ENCODE measurements at places on chromosomes 1 and 21.
A peak's percentile ranks its signal among the peaks of the same experiment; 100 is the strongest.

DNA sequence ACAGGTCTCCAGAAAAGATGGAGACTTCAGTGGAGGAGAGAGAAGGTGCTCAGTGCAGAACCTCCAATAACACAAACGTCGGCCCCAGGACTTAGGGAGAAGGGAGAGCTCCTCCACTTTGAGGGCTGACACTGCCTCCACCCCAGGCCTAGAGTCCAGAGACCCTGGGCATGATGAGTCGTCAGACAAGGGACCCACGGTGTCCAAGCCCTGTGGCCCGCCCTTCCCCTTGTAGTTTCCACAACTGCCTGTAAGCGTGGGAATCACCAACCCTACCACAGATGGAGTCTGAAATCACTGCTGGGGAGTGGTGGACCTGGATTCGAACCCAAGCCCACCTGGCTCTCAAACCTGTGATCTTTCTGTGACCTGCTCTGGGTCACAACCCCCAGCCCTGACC lies 281.1 kb downstream of the NPHP4 start:
- DNase-seq, result no peak

DNA sequence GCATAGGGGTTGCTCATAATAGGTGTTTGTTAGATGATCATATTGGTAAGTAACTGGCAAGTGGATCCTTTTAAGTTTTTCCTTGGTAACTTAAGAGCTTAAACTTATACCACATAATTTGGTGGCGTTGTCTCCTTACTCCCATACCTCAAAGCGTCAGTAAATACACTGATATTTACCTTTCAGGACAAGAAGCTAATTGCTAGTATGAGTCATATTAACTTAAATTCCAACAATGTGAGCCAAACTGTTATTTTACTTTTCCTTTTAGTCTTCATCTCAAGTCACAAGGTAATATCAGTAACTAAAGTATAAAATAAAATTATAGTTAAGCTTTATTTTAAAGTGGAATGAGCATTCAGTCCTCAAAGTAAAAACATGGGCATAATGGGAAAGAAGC lies 9.0 kb upstream of the SH3GLB1 start:
- DNase-seq, result no peak

DNA sequence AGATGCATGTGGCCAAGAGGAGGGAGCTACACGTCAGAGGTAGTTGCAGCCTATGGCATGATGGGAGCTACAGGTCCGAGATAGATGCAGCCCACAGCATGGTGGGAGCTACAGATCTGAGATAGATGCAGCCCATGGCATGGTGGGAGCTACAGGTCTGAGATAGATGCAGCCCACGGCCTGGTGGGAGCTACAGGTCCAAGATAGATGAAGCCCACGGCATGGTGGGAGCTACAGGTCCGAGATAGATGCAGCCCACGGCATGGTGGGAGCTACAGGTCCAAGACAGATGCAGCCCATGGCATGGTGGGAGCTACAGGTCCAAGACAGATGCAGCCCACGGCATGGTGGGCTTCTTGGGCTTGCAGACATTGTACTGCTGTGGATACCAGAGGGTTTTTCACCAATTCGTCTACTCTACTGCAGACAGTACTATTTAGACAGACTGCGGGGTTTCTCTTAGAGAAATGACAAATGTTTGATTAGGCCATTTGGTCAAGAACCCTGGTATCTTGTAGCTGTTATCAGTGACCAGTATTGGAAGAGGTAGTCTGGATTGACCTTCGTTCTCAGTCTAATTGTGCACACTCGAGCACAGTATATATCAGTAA lies 127.4 kb downstream of the DHRS3 start:
- no peak for DNase-seq

GRCh38 chr1:54464031-54464476 lies 57.9 kb upstream of the SSBP3 start:
- DNase-seq, result no peak

GRCh38 chr1:156551869-156552268 lies 20.5 kb downstream of the IQGAP3 start:
- no peak for DNase-seq

DNA sequence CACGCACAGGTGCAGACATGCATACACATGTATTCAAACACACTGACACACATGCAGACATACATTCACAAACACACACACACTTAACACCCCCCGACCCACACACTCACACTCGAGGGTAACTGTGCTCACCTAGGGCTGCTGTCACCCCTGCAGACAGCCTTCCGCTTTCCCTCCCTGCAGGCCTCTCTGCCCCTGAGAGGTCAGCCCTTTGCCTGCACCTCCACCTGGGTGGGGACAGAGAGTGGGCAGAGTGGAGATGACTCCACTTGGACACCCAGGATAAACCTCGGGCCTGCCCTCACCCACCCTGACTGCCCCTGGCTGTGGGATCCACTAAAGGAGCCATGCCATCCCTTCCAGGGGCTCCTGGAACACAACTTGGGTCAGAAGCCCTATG lies 264.3 kb downstream of the PTPRU start:
- no peak for DNase-seq

DNA sequence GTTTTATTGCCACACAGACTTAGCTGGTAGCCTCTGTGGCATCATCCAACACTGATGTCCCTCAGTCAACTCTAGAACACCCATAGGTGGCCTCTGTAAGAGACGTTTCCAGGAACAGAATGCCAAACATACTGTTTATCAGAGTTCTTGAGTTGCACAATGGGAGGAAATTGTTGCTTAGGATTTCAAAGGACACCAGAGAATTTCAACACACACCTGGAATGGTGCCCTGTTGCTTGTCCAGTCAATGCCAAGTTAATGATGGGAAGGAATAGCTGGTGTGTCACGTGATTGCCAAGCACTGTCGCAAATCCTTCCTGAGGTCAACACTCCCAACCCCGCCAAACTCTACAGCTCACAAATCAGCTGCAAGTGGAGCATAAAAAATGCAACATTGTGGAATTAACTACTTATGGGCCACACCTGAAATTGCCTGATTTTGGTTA lies 28.6 kb upstream of the DUSP23 start:
- no peak for DNase-seq

GRCh38 chr1:204073837-204074273 lies 940 bp downstream of the SOX13 start:
- peak; percentile 34 for DNase-seq

DNA sequence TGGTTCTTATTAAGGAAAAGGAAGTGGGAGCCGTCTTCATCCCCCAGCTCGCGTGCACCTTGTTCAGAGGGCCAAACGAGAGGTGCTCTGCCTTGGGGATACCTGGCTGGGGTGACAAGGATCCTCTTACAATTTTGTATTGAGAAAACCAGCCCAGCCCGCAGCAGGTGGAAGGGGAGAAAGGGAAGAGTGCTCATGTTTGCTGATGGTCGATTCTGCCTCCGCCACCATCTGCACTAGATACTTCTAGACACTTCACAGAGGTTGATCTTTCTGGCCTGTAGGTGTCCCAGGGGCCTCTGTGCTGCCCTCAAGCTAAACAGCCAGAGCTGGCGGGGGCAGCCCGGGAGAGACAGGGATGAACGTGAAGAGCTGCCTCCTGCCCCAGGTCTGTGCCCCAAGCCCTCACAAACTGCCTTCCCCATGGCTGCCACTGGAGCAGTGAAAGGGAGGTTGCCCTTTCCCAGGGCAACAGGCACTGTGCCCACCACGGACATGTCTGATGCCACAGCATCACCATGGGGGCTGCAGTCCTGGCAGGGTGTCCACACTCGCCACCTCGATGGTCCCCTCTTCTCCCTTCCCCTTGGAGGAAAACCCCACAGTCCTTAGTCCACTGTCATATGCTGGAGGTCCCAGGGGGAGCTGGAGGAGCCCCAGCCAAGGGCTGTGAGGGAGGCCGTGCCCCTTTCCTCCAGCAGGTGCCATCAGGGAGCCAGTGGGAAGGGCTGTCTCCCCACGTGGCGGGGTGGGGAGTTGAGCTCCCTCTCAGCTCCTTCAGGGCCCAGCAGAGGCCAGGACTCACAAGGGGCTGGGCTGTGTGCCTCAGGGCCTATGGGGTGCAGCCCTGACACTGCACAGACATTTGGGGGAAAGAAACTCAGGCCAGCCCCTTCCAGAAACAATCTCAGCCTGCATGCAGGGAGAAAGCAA lies 8.1 kb downstream of the ADPRS start:
- peak; percentile 69 for DNase-seq

- no peak for DNase-seq
Observed at GRCh38 chr1:47561523-47562007, 123.7 kb downstream of the FOXD2 start.

DNA sequence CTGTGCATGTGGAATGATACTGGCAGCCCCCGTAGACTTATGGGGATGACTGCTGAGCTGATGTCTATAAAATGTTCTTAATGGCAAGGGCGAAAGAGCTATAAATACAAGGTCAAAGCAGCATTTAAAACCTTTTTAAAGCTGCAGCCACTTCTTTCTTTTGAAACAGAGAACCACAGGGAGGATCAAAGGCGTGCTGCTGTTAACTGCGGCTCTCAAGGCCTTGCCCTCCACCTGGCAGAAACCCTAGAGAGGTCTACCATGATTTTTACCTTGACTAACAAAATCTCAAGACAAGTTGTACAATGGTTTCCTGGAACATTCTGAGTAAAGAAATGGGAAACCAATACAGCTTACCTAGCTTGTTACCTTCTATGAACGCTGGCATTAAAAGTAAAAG lies 89.7 kb downstream of the SLC45A1 start:
- no peak for DNase-seq

DNA sequence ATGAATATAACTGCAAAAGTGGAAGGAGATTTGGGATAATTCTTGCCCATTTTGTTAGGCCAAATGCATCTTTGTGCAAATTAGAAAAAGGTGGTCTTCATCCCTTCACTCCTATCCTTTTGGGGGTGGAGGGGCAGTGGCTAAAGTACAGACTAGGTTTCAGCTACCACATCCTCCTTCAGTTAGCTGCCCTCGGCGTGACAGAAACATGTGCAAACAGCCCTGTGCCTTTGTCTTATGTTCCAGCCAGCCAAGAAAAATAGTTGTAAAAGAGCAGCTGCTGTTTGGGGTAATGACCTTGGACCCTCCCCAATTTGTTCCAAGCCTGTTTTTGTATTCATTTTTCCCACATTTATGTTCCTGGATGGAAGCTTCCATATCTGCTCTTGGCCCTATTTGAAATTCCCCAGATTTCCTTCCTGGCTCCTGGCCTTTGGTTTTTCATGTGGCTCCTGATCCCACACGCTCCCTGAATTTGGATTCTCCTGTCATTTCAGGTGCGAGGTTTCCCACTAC lies 8.3 kb upstream of the LGALS8 start:
- no peak for DNase-seq

DNA sequence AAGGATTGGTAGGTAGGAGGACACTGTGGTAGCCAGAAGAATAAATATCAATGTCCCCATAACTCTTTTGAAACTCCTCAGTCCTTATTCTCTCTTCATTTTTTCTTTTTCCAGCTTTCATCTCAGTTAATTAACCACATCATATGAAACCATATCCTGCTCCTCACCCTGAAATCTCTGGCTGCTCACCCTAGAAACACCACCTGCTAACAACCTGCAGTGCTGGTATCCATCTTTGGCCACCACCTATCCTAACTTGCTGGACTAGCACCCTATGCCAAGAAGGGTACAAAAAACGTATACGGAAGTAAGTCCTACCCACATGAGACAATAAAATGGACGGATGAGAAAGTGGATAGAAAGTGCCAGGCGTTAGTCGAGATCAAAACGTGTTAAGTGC lies 13.7 kb upstream of the DPYD start:
- no peak for DNase-seq

GRCh38 chr1:29903548-29904166 lies 667.3 kb downstream of the PTPRU start:
- no peak for DNase-seq

DNA sequence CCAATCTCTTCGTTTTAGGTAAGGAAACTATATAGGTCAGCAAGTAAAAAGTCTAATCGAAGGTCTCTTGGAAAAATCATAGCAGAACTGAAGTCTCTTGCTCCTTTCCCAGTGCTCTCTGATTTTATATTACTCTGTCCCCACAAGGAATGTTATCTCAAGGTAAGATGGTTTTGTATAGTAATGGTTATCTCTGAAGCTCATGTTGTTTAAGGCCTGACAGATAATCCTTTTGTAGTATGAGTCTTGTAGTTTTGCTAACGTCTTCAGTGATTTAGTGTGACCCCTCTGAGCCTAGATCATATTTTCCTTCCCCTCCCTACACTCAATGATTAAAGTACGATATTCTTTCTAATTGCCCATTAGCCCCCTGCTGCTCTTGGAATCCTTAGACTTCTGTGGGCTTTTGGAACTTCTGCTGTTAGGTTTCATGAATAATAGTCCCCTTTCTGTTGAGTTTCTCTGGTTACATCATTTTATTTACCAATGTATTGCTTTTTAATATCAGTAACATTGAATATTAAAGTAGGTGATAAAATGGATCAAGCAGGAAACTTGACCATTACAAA lies 52.1 kb downstream of the CNST start:
- no peak for DNase-seq

- DNase-seq, result no peak
Observed at GRCh38 chr1:65881067-65881594, 88.4 kb downstream of the PDE4B start.

GRCh38 chr1:155990005-155990739 lies 11.8 kb upstream of the ARHGEF2 start:
- no peak for DNase-seq

DNA sequence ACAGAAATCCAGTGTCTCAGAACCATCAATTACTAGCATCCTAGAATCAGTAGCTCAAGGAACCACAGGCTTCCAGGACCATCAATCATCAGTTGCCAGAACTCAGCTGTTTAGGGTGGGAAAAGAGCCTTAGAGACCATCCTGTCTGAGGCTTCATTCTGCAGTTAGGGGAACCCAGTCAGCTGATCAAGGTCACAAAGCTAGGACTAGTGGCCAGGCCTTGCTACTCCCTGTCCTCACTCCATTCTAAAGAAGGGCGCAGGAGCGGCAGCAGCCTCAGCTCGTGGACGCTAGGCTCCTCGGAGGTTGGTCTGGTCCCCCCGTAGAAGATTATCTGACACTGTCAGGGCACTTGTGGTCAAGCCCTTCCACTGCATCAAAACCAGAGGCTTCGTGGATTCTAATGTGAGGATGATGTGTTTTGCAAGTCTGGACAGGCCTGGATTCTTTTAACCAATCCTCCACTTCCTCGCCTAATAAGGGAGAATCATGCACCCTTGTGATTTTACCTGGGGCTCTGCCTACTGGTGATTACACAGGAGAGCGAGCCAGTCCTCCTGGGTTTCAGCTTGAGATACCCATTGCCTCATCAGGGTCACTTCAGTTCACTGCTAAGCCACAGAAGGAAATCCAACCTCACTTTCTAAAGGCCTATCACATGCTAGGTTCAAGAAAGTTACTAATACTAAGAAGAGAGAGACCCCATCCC lies 41.7 kb upstream of the IFFO2 start:
- DNase-seq, result no peak

GRCh38 chr1:27887215-27888021 lies 15.1 kb downstream of the THEMIS2 start:
- DNase-seq, result no peak

DNA sequence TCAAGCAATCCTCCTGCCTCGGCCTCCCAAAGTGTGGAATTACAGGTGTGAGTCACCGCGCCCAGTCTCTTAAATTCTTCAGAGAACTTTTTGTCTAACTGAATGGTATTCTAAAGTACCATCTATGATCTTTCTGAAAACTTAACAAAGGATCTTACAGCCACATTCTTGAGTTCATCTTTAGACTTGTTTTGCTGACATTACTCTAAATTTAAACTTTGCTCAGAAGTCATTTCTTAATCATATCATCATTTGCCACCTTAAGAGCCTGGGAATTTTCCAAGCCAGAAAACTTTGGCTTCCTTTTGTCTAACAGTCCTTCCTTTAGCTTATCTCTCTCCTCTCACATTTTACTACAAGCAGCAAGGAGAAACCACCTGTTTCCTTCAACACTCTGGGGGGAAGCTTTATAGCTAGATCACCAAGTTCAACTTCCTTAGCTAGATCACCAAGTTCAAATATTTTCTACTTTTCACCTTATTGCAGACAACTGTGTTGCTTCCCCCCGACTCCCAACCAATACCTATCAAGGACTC lies 5.4 kb upstream of the ZBTB8A start:
- DNase-seq, result no peak
